ENCODE measurements at places on chromosomes 4 and X. TPM values are rescaled to one million over a fixed set of nuclear protein-coding genes. Genes with fewer than 3 reads are reported as not detected.

DNA sequence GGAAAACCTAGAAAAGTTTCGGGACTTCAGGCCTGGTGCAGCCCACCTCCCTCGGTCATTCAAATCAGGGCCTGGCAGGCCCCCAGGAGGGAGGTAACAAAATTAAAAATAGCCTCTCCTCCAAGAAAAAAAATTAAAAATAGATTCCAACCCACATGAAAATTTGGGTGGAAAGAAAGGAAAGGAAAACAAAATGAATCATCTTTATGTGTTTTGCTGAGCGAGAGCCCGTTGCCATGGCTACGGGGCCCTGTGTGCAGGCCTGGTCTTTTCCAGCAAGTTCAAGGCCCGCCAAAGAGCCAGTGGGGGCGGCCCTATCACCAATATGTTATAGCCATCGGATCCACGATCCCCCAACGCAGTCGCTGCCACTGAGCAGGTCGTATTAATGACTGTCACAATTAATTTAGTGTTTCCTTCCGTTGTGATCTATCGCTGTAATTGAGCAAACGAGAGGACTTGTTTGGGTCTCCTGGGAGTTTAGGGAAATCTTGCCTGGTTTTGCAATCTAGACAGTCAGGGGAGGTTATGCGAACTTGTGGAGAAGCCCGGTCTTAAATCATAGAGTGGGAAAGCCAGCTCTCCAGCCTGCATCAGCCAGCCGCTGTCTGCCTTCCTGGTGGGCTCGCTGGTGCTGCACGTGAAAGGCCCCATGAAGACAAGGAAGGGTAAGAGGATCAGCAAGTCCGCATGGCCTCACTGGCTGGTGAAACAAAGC, 452.4 kb downstream of the BCOR start:
- H3K4me1 ChIP-seq: no peaks in the 10 kb centered on the region
- H3K27me3 ChIP-seq: no peaks in the 10 kb centered on the region
- no peaks in the 10 kb centered on the region for H3K36me3 ChIP-seq
- no peak overlapping the region for H3K4me3 ChIP-seq
- no peak overlapping the region for H3K27ac ChIP-seq
- DNase-seq: no peak

DNA sequence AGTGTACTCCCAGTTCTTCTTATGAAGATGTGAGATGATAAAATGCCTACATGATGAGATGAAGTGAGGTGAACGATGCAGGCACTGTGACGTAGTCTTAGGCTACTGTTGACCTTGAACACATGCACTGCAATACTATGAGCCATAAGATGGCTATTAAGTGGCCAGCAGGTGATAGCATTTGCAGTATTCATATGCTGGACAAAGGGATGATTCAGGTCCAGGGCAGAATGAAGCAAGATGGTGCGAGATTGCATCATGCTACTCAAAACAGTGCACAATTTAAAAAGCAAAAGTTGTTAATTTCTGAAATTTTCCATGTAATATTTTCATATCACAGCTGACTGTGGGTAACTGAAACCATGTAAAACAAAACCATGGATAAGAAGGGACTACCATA, 781.4 kb downstream of the PCDH18 start:
- H3K4me3 ChIP-seq: no peak overlapping the region
- no peaks in the 10 kb centered on the region for H3K36me3 ChIP-seq
- H3K4me1 ChIP-seq: no peaks in the 10 kb centered on the region
- H3K27ac ChIP-seq: no peak overlapping the region
- no peak for DNase-seq
- no peaks in the 10 kb centered on the region for H3K27me3 ChIP-seq

DNA sequence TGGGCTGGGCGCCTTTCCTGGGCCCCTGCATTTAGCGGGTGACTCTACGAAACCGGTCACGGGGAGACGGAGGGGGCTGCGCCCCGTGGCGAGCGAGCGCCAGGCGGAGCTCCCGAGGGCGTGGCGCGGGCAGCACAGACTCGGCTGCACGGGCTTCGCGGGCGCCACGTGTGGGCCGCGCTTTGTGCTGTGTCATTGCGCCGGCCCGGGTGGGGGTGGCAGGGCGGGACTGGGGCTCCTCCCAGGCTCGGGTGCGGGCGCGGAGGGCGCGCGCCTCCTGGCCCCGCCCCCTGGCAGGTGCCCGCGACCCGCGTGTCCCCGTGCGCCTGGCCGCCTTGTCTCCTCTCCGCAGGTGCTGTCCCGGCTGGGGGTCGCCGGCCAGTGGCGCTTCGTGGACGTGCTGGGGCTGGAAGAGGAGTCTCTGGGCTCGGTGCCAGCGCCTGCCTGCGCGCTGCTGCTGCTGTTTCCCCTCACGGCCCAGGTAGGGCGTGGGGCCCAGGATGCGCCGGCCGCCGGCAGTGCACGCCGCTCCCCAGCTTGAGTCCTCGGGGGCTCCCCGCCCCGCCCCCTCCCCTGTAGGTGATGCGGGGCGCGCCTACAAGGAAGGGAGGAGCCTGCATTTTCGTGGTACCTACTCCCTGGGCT, 651 bp downstream of the UCHL1 start:
- no peak overlapping the region for H3K27ac ChIP-seq
- DNase-seq: peak; percentile 37
- H3K36me3 ChIP-seq: no peaks in the 10 kb centered on the region
- H3K4me3 ChIP-seq: no peak overlapping the region
- peaks cover 12% of the 10 kb centered on the region for H3K4me1 ChIP-seq

DNA sequence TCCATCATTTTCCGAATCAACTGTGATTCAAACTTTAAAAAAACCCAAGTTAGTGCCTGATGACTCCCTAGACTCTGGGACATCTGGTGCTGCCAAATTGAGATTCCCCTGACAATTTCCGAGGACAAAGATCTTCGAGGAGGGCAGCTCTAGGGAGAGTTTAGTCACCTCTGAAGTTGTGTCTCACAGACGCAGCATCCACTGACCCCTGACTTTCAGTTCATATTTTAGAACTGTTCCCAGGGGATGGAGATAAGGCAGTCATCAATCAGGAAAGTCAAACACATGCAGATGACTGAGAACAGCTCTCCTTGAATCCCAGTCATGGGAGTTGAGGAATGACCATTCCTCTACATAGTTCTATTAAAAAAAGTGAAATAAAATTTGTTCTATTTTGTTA, 643.9 kb downstream of the TRIML1 start:
- no peak overlapping the region for H3K4me3 ChIP-seq
- no peak for DNase-seq
- no peak overlapping the region for H3K27ac ChIP-seq
- no peaks in the 10 kb centered on the region for H3K4me1 ChIP-seq
- H3K36me3 ChIP-seq: no peaks in the 10 kb centered on the region
- H3K27me3 ChIP-seq: no peaks in the 10 kb centered on the region

GRCh38 chr4:177155454-177155853, 154.2 kb upstream of the NEIL3 start:
- no peak overlapping the region for H3K4me3 ChIP-seq
- no peak overlapping the region for H3K27ac ChIP-seq
- no peak for DNase-seq
- no peaks in the 10 kb centered on the region for H3K4me1 ChIP-seq
- H3K27me3 ChIP-seq: no peaks in the 10 kb centered on the region

DNA sequence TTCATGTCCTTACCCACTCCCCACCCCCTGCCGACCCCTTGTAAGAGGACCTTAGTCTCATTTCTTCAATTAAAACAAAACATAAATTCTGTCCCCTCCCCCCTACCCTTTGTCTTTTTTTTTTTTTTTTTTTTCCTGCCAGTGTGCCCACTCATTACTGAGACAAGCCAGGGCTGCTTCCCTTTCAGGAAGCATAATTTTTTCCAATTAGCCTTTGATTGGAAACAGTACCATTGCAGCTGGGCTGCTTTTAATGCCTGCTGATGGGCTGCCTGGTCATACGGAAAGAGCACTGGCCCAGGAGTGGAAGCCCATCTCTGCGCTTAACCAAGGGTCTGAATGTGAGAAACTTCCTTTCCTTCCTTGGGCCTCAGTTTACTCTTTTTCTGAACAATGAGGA, 18.6 kb upstream of the CAPN6 start:
- no peak for DNase-seq
- H3K4me1 ChIP-seq: no peaks in the 10 kb centered on the region
- H3K4me3 ChIP-seq: no peak overlapping the region

Gene SPACA5
- not detected for total RNA-seq

Gene LDB2
- 10.1 TPM for total RNA-seq

Gene IL3RA
- total RNA-seq: 4.9 TPM
